HS-27A (cell line): ENCODE measurements at places on chromosomes 2 and 18.
A peak's percentile ranks its signal among the peaks of the same experiment; 100 is the strongest.

DNA sequence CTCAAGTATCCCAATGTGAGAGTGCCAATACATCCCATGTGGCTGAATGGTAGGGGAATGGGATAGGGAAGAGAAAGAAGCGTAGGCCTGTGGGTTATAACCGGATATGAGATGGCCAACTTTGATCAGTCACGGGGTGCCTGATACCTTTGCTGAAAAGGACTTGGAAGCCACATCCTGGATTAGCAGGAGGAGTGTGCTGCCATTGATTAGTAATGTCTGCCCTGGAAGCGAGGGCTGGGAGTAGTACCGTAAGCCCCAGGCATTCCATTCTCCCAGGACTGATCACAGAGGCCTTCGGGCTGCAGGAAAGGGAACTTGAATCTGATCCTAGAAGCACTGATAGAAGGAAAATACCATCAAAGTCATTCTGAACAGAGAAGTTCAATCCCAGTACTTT, 218.5 kb downstream of the TFCP2L1 start:
- no peak for DNase-seq

DNA sequence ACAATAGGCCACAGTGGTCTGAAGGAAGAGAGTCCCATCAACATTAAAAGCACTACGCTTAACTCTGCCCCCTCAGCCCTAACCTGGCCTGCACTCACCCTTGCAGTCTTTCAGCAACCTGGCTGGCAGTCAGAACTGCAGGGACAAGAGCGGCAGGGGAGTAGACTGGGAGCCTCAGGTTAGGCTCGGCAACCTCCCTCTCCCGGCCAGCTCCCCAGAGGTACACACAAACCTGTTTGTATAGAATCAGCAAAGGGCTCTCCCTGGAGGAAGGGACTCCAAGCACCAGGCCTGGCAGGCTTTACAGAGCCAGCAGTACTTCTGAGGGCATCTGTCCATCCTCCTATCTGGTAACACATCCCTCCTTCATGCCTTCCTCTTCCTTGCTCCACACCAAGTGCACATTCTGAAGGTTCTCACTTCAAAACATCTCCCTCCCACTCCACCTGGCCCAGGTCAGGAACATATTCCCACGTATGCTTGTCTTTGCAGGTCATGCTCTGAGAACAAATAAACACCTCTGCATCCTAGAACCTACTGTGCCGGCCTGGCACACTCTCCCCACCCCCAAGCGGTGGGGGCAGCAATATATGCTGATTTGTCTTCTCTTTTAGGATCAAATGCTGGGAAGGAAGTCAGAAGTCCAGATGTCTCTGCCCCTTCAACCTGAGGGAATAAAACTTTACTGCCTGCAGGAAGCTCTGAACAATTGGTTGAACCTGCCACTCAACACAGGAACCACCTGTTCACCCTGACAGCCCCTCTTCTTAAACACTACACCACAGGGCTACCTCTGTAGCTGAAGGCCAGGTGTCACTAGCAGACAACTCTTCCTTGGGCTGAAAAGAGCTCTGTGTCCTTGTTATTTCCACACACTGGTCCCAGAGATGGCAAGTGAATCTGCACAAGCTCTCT, 12.6 kb upstream of the SFXN5 start:
- DNase-seq = no peak

DNA sequence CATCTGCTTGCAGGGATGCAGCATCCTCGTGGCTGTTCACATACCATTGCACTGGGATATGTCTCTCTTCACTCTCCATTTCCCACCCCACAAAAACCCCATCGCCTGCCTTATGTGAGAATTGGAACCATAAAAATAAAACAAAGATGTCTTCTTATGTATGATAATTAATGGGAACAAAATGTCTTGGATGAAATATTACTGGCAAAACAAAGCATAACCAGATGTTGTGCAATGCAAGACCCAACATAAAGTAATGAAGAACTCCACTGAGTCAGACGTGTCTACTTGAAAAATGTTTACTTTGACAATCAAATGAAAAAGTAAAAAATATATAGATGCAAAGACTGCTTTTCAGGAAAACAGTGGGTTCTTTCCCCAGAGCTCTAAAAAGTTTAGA, 611.3 kb upstream of the SYT4 start:
- DNase-seq = no peak

DNA sequence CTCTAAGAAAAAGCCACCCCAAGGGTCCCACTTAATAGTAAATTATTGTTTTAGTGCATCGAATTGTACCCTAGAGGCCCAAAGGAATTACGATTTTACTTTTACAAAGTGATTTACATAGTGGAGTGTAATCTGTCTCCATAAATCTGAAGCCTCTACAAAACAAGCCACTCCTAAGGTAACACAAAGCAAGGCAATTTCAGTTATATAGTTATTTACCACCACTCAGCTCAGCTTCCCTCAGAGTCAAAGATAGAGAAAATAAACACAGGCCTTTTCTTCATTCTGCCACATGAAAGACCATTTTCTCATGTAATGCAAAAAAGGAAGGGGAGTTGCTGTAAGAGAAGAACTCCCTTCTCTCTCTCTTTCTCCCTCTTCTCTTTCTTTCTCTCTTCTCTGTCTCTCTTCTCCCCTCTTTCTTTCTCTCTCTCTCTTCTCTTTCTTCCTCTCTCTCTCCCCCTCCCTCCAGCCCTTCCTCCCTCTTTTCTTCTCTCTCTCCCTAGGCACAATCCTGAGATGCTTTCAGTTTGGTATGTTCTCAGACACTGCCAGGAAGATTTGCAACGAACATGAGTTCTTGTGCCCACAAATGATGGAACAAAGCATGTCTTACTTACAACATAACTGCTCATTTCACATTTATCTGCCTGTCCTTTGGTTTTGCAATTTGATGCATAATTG, 264.5 kb downstream of the BCL2 start:
- DNase-seq = no peak

DNA sequence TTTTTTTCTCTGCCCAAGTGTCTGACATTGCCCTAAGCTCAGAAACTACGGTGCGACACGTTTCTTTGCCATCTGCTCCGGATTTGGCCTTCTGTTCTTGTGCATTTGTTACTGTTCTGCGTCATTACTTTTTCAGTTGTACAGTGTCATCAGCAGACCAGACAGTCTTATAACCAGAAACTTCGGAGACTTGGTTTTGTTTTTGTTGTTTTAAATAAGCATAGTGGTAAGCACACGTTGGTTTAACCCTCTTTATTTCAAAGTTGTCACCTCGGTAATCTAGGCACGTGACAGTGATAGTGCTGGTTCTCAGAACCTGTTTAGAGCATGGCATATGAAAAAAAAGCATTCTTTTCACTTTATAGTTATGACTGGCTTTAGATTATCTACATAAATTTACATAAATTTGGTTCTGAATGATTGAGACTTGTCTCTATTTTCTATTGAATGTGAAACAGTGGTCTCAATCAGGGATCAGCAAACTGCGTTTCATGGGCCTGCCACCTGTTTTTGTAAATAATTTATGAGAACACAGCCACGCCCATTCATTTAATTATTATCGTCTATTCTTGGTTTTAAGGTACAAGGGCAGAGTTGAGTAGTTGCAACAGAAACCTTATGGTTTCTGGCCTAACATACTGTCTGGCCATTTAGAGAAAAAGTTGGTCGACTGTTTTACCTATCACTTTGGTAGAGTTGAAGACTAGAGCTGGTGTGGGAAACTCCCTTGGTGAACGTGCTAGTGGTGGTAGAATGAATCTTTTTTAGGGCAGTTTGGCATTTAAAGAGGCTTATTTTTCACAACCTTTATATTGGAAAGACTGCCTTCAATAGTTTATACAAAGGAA, 106.5 kb downstream of the ZNF532 start:
- no peak for DNase-seq

GRCh38 chr2:17830053-17831034, 14.1 kb downstream of the MSGN1 start:
- DNase-seq = peak; percentile 53

- DNase-seq = no peak
Observed at GRCh38 chr2:241443486-241444223, 64.7 kb downstream of the STK25 start.

DNA sequence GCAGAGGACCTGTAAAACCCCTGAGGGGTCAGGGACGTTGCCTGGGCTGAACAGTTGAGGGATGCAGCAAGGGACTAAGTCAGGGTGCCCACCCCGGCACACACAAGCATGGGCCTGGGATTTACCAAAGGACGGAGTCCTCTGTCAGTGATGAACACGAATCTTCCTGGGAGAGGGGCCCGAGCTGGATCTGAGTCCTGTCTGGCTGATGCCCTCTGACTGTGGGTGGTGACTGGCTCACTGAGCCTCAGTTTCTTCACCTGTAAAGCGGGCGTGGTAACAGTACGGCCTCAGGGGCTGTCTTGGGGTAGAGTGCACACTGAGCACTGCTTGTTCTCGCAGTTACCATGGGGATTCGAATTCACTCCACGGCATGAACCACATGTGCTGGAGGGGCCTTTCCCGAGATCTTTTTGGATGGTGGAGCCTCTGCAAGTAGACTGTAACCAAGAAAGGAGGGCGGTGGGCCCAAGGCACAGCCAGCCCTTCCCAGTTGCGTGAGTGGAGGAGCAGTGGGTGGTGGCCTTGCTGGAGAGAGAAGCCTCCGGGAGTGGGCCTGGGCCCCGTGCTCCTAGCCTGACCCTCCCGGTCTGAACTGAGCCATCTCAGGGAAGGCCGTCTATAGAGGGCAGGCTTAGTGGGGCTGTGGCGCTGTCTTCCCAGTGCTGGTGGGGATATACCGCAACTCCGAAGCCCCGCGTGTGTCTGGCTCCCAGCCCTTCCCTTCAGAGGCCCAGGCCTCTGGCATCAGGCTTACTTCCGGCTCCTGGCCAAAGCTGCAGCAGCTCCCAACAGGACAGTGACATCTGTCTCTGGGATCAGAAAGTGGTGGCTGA, 130.8 kb upstream of the HS6ST1 start:
- DNase-seq = no peak

DNA sequence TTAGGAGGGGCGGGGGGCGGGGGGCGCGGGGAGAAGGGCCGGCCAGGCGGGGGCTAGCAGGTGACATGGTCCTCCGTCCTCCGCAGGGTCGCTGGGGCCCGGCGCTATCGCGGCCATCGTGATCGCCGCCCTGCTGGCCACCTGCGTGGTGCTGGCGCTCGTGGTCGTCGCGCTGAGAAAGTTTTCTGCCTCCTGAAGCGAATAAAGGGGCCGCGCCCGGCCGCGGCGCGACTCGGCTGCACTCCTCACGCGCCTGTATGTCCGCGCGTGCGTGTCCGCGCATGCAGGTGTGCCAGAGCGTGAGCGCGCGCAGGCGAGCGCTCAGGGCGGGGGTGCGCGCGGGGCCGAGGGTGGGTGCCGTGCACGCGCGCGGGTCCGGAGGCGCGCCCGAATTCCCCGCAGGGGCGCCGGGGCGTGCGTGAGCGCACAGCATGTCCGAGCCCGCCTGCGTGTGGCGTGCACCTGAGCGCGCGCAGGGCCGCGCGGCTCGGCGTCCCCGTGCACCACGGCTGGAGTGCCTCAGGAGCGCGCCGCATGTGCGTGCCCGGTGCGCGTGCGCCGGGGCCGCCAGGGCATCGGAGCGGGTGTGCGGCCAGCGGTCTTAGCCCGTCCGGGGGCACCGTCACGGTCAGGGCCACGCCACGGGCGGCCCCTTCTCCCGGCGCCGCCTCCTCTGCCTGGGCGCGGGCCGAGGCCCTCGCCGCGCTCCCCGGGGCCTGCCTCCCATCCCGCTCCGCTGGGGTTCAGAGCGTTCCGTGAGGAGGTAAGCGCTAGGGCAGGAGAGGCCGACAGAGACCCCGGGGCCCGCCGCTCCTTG, 6.3 kb downstream of the SNORC start:
- DNase-seq = no peak

GRCh38 chr18:57353137-57353939, 981 bp downstream of the ST8SIA3 start:
- DNase-seq = no peak

- no peak for DNase-seq
Observed at GRCh38 chr2:180983468-180984242, 3.2 kb downstream of the UBE2E3 start.

DNA sequence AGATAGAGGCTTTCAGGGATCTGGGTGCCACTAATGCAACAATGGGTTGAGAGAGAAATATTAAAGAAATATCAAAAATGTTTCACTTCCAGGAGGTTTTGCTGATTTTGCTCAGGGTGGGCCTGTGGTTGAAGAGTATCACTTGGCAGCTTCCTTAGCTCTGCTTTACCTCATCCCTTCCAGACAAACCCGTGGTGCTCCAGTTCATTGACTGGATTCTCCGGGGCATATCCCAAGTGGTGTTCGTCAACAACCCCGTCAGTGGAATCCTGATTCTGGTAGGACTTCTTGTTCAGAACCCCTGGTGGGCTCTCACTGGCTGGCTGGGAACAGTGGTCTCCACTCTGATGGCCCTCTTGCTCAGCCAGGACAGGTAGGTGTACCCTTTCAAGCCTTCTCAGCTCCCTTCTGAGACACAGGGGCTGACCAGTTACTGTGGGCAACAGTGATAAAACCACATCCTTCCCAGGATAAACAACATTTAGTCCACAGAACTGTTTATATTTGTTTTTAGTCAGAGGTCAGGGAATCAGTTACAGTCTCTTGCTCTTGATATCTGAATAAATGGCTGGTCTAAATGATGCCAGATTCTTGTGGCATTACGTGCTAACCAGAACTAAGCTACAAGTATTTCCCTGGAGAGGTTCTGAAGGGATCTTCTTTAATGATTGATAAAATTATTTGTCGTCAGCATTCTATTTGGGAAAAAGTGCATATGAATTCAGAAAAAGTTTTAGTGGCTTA, 7.0 kb downstream of the SLC14A1 start:
- DNase-seq = no peak

- no peak for DNase-seq
Observed at GRCh38 chr18:51999351-51999750, 340.6 kb upstream of the DCC start.

DNA sequence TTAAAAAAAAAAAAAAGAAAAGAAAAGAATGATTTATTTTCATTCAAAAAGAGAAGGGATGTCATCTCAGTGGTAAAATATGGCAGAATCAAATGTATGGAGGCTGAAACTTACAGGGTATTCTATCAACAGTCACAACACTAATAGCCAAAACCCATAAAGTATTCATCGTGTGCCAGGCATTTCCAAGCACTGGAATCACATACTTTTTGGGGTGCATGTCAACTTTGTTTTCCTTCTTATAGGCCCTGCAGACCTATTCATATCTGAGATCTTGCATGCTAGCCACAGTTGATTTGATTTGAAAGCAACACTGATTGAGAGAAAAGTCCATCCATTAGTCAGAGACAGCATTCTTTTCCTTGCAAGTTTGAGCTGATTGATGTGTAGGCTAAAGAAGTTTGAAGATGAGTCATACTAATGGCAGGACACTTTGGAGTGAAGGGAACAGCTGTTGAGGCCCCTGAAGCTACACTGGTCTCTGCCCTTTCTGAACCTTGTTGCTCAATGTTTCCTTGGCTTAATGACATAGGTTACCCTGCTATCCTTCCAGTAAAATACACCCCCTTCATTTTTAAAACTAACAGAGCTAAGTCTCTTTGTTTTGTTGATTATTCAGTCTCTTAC, 22.0 kb downstream of the KATNAL2 start:
- DNase-seq = no peak

GRCh38 chr2:3040496-3041140, 337.0 kb downstream of the EIPR1 start:
- no peak for DNase-seq

- DNase-seq = no peak
Observed at GRCh38 chr2:241613017-241613780, 23.8 kb downstream of the THAP4 start.

GRCh38 chr2:24898122-24899109, 21.6 kb downstream of the ADCY3 start:
- DNase-seq = no peak

- DNase-seq = no peak
Observed at GRCh38 chr2:222862909-222863544, 2.2 kb downstream of the ACSL3 start.

GRCh38 chr18:49725809-49726674, 87.3 kb downstream of the ACAA2 start:
- DNase-seq = no peak

- DNase-seq = no peak
Observed at GRCh38 chr2:9757501-9758264, 85.6 kb upstream of the TAF1B start.
